ENCODE measurements at places on chromosomes 1 and 21.

GRCh38 chr1:71882637-71883036 is 399.7 kb downstream of the NEGR1 start:
- DNase-seq: no peak

GRCh38 chr1:166053395-166053794 is 113.4 kb downstream of the FAM78B start:
- DNase-seq: no peak

- DNase-seq: no peak
Measured at GRCh38 chr1:51238034-51238403, 1.9 kb downstream of the RNF11 start.

DNA sequence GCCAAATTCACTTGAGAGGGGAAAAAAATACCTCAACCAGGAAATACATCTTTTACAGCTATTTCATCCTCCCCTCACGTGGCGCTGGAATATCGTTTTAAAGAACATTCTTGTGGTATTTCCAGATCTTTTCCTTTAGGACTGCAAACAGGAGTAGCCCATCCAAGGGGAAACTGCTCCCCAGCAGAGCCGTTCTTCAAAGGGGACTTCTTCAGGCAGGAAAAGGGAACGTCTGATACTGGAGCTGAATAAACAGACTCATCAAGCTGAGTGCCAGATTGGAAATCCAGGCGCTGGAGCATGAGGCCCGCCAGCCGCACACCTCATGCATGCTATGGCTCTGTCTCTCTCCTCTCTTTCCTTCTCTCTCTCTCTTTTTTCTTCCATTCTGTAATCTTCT is 34.0 kb upstream of the PROX1 start:
- DNase-seq: no peak

DNA sequence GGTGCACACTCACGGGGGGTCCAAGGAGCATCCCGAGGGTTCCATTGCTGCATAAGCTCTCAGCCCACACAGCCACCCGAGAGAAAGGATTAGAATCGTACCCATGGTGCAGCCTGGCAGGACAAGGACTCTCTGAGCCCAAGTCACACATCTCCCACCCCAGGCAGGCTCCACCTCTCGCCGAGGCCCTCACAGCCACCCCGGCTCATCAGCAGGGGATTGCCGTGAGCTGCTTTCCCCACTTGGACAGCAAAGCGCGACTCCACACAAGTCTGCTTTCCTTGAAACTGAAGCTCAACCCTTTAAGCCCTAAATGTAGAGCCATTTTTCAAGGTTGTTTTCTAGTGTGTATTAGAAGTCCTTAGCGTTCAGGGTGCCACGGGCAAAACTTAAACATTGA is 306.4 kb upstream of the VAMP3 start:
- DNase-seq: no peak

- no peak for DNase-seq
Measured at GRCh38 chr1:94946886-94947285, 20.0 kb upstream of the CNN3 start.

GRCh38 chr1:151942882-151943281 is 33.6 kb upstream of the THEM4 start:
- DNase-seq: no peak

DNA sequence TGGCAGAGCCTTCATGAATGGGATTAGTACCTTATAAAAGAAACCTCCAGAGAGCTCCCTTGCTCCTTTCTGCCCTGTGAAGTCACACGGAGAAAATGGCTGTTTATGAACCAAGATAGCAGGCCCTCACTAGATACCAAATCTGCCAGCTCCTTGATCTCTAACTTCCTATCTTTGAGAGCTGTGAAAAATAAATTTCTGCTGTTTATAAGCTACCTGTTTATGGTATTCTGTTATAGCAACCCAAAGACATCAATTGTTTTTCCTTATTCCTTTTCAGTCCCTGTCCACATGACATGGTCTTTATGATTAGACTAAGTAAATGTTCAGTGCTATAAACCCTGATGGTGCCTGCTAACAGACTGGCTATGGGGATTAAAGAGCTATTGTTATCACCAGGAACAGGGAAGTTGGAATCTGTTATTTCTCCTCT is 9.7 kb upstream of the STIL start:
- no peak for DNase-seq

- DNase-seq: no peak
Measured at GRCh38 chr1:41762251-41762650, 156.5 kb downstream of the HIVEP3 start.

GRCh38 chr1:190864013-190864641 is 386.5 kb upstream of the BRINP3 start:
- DNase-seq: no peak

DNA sequence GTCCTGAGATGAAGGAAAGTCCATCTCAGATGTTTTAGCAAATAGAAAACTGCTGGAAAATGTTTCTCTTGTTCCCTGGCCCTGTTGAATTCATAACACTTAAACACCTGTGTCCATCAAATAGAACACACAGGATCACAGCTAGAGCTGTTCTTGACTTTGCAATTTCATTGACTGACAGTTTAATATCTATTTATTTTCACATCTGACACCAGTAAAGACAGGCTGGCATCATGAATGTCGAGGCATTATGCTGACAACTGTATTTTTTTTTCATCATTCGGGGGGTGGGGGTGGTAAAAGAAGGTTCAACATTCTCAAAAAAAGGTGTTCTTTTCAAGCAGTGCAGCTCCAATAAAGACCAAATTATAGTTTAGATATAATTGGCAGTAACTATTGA is 591.2 kb upstream of the PTBP2 start:
- DNase-seq: no peak

- no peak for DNase-seq
Measured at GRCh38 chr1:39021426-39021825, 4.7 kb upstream of the NDUFS5 start.

GRCh38 chr21:14382486-14382834 is 486 bp downstream of the HSPA13 start:
- DNase-seq: no peak

- no peak for DNase-seq
Measured at GRCh38 chr1:43970911-43971310, 1.1 kb downstream of the DPH2 start.

- no peak for DNase-seq
Measured at GRCh38 chr1:199512037-199512710, 515.3 kb upstream of the NR5A2 start.

DNA sequence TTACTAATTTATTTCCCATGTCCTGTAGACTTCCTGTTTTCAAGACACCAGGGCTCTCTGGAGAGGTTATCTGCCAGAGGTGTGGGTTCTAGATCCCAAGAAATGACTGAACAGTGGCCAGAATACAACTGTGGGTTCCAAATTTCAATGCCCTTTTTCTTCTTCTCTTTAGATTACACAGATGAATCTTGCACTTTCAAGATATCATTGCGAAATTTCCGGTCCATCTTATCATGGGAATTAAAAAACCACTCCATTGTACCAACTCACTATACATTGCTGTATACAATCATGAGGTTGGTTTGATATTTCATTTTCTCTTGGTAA is 15.0 kb downstream of the IFNAR2 start:
- no peak for DNase-seq

GRCh38 chr1:53166912-53167311 is 24.5 kb upstream of the SLC1A7 start:
- DNase-seq: no peak

DNA sequence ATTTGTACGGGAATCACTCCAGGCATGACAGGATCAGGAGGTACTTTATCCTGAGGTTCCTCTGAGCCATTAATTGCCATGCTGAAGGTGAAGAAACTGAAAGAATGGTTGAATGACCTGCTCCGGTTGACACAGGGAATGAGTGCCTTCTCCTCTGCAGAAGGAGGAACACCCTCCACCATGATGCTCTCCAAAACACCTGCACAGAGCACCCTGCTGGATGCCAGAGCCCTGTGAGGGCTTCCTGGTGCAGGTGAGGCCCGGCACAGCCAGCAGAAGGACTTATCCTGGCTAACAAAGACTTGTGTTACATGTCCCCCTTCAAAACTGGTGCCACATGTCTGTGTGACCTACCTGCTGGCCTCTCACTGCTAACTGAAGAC is 14.3 kb upstream of the LBR start:
- DNase-seq: no peak

DNA sequence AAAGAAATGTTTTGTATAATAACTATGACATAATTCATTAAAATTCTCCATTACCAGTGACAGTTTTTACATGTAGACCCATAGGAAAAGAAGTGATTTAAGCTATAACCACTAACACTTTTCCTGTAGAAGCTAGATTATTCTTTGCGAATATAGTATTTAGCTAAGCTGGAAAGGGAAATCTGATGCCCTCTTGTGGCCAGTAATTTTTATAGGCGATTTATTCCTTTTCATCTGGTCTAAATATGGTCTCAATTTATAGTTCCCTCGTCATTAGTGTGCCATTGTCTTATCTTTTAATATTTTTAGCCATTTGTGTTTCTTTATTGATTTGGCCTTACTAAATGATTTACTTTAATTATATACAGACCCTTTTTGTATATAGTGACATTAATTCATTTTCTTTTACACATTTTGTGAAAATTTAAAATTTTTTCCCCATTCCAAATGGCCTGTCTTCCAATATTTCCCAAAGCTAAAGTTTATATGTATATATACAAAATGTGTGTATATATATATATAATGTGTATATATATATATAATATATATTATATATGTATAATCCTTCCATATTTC is 26.7 kb downstream of the BTG3 start:
- no peak for DNase-seq

DNA sequence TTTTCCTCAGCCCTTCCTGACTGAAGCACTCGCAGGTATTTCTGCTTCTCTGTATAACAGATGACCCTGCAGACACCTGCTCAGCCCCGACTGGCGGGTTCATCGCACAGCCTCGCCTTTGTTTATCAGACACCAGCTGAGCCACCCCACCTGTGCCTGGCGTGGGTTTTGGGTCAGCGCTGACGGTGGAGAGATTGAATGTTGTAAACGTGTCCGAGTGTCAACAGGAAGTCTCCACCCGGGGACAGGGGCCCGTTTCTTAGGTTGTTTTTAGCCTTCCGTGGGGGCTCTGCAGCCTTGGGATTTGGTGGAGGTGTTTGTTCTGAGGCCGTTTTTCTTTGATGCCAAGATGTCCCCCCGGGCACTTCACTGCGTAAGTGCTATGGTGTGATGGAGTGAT is 60.1 kb downstream of the COL18A1 start:
- no peak for DNase-seq

DNA sequence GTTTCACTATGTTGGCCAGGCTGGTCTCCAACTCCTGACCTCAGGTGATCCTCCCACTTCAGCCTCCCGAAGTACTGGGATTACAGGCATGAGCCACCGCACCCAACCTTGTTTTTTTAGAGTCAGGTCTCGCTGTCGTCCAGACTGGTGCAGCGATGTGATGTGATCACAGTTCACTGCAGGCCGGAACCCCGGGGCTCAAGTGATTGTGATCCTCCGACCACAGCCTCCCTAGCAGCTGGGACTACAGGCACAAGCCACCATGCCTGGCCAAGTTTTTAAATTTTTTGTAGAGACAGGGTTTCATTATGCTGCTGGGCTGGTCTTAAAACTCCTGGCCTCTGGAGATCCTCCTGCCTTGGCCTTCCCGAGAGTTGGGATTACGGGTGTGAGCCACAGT is 46.1 kb upstream of the LIN9 start:
- DNase-seq: no peak

GRCh38 chr1:148318123-148318903 is 164.8 kb downstream of the PPIAL4G start:
- no peak for DNase-seq

DNA sequence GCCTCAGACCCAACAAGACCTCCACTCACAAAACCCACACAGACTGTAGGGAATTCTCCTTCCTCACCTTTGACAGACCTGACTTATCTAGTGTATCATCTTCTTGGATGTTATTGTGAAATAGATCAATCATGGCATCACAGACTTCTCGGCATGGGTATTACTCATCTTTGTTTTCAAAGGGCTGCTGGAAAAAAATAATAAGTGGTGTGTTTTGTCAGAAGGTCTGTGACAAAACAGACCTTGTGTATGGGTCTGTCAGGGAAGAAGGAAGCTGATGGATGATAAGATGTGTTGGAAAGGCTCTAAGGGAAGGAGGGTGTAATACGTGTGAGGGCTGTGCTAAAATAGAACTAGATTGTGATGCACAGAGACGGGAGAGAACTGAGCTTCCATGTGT is 13.9 kb upstream of the S100A7 start:
- DNase-seq: no peak

- no peak for DNase-seq
Measured at GRCh38 chr1:4761324-4761723, 106.9 kb downstream of the AJAP1 start.

DNA sequence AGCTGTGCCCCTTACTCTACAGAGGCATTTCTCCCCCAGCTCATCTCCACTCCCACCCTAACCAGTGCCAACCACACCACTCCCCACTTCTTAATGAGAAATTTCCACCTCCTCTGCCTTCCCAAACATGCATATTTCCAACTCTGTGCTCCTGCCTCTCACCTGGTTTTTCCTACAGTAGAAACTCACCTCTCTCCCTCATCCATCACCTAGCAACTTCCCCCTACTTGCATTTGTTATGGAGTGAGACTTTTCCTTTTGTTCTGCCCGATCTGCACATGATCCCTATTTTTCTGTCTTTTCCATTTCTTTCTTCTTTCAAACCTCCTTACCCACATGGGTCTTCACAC is 11.9 kb downstream of the RGS8 start:
- no peak for DNase-seq

GRCh38 chr1:16882986-16883385 is 12.8 kb upstream of the RNU1-2 start:
- no peak for DNase-seq

DNA sequence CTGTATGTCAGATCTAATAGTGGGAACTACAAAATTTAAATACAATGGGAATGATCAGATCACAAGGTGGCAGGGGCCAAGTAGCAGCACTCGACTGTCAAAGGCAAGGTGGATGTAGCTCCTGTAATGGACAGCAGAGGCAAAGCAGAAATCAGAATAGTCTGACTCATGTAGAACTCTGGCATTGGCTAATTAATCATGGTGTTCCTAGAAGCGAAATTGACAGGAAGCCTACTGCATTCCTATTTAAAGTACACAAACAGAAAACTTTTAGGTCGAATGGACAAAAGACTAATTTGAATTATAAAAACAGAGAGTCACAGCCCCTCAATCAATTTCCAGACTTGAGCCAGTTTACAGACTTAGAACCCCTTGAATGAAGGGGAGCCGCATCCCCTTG is 17.4 kb upstream of the IL12RB2 start:
- DNase-seq: no peak

GRCh38 chr1:109864047-109864822 is 46.4 kb upstream of the CSF1 start:
- DNase-seq: no peak

- no peak for DNase-seq
Measured at GRCh38 chr1:5623399-5623798, 368.8 kb downstream of the NPHP4 start.

GRCh38 chr1:201728731-201729130 is 100.2 kb upstream of the IPO9 start:
- no peak for DNase-seq

- DNase-seq: no peak
Measured at GRCh38 chr1:11960715-11961114, 19.5 kb upstream of the MFN2 start.

- no peak for DNase-seq
Measured at GRCh38 chr1:29832471-29832870, 596.1 kb downstream of the PTPRU start.
